ENCODE measurements at places on chromosomes 3 and 15.

GRCh38 chr3:150497956-150498355, 48.3 kb downstream of the SERP1 start:
- DNase-seq: no peak

GRCh38 chr3:33597257-33597689, 120.8 kb downstream of the CLASP2 start:
- no peak for DNase-seq

GRCh38 chr3:186612721-186613636, at the start of gene AHSG:
Gene AHSG (plus strand): TSS chr3:186613060. CDS start chr3:186613142, 82 bp downstream.
- DNase-seq: no peak

GRCh38 chr3:10485380-10485779, 20.0 kb downstream of the ATP2B2 start:
- DNase-seq: no peak

DNA sequence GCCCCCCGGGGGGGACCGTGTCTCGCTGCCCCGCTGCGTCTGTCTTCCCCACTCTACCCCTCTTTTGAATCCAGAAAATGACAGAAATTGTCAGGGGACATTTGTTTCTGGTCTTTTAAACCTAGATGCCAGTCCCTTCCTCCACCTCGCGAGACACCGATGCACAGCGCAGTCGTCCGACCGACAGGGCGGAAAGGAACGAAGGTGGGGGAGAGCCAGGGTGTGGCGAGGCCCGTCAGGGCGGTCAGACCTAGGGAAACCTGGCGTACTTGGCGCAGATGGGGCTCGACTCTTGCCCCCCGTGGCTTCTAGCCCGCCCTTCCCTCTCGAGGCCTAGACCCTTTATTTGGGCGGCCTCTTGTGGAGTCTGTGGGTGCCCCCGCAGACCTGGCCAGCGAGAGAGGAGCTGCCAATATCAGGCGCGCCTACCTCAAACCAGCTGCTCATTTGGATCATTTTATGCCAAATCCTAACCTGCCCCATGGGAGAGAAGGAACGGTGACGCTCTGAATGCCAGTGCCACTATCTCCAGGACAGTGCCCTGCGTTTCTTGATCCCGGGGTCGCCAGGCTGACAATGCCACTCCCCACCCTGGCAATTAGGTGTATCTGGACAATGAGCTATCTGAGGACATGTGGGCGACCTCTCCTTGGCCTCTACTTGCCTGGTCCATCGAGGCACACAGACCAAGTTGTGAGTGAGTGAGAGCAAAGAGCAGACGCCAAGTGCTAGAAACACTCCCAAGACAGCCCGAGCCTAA, 500 bp upstream of the RAB6B start:
- DNase-seq: no peak

DNA sequence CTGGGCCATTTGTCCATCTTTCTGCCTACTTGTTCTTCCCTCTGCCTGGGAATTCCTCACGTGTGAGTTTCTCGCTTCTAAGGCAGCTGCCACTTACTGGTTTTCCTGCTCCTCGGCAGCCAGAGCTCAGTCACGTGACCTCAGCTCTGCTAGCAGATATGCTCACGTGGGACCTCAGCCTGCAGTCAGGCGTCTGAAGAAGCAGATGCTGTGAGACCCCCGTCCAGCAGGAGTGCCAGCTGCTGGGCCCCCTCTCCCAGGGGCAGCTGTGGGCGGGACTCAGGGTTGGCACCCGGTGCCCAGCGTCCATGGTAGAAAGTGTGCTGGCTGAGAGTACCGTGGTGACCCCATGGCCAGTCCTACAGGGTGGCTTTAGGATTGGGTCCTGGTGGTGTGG, 161.3 kb upstream of the TLE3 start:
- DNase-seq: peak; percentile 27

DNA sequence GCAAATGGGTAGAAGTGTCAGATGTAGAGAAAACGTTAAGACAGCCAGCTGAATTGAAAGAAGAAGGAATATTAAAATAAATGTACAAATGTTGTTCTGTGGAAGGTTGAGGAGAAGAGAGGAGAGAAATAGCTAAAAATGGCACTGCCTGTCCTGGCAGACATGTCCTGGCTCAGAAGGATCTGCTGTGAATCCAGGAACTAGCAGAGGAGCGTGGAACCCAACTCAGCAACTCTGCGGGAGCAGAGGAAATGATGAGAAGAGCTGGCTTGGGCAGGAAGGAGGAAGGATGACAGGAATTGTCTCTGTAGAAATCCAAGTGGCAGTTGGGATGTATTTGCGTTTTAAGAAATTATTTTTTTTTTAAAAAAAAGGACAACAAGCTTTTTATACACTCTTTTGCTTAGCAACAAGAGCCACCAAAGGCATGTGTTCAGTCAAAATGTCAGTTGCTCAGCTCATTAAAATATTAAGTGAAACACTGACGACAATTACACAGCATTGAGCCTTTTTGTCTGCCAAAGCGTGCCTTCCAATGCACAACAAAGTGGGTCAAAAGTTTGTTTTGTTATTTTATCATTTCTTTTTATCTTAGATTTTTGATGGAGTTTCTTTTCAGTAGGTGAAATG, 16.1 kb downstream of the NANOGP8 start:
- DNase-seq: no peak

GRCh38 chr3:188584162-188584529, 430.2 kb downstream of the LPP start:
- DNase-seq: no peak

DNA sequence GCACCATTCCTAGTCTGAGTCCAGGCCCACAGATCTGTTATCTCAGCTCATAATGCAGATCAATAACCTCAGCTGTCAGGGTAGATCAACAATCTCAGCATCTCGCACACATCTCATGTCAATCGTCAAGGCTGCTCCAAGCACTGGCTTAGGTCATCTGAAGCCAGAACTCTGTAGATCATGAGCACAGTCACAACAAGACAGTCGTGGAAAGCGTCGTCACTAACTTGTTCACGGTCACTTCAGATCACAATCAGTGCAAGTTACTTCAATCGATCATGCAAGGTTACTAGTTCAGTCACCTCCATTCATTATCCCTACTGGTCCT, 71.8 kb downstream of the RBPMS2 start:
- no peak for DNase-seq

DNA sequence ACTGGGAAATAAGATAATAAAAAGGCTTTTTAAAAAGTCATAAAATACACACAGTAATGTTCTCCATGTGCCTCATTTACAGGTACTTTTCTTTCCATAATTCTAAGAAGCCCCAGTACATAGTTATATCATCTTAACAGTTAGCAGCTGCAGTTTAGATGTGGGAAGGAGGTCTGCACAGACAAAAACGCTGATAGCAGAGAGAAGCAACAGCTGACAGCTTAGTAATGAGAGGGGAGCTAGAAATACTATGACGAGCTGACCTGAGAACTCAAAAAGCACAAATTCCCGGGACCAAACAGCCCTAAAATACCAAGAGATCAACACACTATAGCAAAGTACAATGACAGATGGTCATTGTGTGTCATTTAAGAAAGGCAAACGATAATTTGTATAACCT, 36.7 kb upstream of the ARHGEF3 start:
- DNase-seq: no peak

GRCh38 chr3:98945666-98946065, 44.2 kb upstream of the DCBLD2 start:
- no peak for DNase-seq

GRCh38 chr15:89244574-89244903, 760 bp downstream of the FANCI start:
- DNase-seq: no peak

GRCh38 chr15:59997070-59997701, 6.9 kb upstream of the FOXB1 start:
- no peak for DNase-seq

DNA sequence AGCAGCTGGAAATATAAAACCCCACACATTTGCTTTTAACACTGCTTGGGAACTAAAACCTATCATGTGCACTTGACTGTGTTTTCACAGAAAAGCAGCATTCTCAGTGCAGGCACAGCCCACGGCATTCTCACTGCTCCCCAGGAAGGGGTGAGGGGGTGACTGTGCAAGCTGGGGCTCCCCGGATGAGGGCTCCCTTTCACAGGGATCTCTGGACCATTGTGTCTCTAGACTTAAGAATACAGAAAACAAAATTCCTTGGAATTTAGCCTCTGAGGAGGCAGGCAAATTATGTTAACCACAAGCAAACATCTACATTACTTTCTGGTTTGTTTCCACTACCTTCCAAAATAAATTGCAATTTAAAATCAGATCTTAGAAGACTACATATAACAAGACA, 100.3 kb downstream of the FSIP1 start:
- DNase-seq: no peak

- DNase-seq: no peak
Measured at GRCh38 chr3:44890852-44891251, 16.4 kb downstream of the TGM4 start.

GRCh38 chr15:58505581-58505980, 73.8 kb downstream of the LIPC start:
- DNase-seq: no peak

GRCh38 chr3:195753581-195753980, 32.8 kb downstream of the MUC20 start:
- DNase-seq: no peak

DNA sequence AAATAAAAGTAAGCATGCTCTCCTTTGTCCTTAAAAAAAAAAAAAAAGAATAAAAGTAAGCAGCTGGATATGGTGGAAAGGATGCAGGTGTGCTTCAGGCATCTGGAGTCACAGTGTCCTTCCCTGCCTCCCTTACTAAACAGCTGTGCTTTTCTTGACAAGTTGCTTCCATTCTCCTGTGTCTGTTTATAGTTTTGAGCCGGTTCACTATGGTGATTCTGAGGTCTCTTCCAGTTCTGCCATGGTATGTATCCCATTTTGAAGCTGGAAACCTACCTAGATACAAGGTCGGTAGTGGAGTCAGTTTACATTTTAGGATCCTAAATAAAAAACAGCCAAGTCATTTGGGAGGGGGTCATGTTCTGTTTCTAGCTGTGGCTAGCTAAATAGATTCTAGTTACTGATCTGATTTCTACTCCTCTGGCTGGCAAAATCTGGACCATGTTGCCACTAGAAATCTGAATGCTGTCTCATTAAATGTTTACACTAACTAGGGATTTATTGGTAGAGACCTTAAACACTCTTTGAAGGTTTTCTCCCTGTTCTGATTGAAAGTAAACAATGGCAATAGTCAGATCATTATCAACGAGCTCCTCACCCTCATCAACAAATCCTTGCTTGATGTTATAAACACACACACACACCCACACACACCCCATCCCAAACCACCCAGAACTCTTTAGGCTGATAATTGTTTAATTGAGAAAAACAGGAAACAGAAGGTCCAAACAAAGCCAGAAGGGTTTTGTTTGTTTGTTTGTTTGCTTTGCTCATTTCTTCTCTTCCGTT, 7.9 kb downstream of the TNFSF10 start:
- DNase-seq: no peak

GRCh38 chr15:30924353-30924752, 20.6 kb downstream of the FAN1 start:
- DNase-seq: no peak

- DNase-seq: no peak
Measured at GRCh38 chr15:59367022-59367451, 5.6 kb downstream of the MYO1E start.

DNA sequence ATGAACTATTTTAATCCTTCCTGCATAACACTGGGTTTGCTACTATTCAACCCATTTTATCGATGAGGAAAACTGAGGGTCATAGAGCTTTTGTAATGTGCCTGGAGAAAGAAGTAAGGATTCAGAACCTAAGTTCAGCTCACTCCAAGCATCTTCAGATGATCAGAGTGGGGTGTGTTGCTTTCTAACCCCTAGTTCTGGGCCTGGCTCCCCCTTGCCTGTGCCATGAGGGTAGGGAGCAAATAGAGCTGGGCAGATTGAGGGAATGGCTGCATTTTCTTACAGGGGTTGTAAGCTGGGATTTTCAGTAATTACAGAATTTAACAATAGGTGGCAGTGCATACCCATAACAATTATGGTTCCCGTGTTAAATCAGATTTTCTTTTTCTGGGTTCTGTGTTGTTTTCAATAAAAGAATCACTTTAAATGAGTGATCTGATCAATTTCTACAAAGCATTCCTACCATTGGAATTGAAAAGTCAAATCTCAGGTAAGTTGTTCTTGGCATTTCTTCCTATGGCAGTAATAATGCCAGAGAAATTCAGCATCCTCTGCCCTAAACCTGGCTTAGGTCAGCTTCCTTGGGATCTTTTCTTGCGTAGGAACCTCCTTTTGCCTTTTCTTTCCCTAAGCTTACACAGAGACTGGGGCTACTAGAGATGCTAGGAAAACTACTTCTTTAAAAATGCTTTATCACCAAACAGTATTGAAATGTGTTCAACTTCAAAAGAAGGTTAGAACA, 103.8 kb upstream of the IL12A start:
- no peak for DNase-seq

DNA sequence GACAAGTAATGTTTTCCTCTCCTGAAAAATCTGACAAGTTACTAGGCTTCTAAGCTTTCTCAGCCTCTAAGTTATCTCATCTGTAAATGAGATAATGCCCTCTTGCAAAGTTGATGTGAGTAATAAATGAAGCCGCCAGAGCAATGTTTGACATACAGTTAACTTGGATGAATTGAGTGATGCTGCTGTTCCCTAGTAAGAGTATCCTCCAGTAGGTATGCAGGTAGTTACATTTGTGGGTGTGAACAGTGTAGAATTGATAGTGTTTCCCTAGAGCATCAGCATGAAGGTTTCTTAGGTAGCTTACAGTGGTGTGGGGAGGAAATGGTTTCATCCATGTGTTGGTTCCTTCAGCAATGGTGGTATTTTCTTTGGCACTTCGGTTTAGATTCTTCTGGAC, 3.4 kb downstream of the ATP2C1 start:
- no peak for DNase-seq

DNA sequence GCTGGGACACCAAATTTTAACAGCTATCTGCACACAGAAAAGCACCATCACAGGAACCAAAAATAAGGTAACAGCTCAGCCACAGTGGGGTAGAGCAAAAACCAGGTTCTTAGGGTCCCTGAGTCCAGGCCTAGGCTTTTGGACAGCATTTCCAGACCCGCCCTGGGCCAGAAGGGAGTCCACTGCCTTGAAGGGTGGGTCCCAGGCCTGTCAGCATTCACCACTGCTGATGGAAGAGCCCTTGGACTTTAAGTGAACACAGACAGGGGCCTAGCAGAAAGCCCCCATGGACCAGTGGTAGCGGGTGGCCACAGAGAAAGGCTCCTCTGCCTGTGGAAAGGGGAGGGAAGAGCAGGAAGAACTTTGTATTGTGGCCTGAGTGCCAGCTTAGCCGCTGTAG, 56.4 kb downstream of the PLCH1 start:
- no peak for DNase-seq

GRCh38 chr15:59150185-59150584, 45.2 kb downstream of the CCNB2 start:
- no peak for DNase-seq

GRCh38 chr3:108099244-108099643, 8.4 kb upstream of the CD47 start:
- DNase-seq: no peak

GRCh38 chr15:36887214-36887961, 213.0 kb downstream of the MEIS2 start:
- DNase-seq: no peak

GRCh38 chr3:86867982-86868381, 123.0 kb downstream of the VGLL3 start:
- DNase-seq: no peak

DNA sequence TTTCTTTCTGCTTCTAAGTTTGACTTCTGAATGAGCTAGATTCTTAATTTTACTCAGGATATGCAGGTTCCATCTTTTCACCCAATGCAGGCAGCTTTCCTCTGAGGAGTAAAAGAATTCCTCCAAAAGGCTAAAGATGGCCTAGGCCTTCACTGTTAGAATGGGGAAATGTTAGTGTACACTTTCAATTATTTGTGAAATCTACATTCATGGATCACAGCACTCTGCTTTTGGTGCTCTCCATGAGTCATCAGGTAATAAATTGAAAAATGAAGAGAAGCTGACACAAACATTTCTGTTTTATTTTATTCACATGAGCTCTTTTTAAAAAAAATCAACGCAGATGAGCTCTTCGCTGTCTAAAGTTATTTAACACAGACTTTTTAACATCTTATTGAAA, 502.5 kb upstream of the GOLIM4 start:
- no peak for DNase-seq
